Breast epithelium (tissue), 4 donors: ENCODE measurements at places on chromosomes 6 and 20.

DNA sequence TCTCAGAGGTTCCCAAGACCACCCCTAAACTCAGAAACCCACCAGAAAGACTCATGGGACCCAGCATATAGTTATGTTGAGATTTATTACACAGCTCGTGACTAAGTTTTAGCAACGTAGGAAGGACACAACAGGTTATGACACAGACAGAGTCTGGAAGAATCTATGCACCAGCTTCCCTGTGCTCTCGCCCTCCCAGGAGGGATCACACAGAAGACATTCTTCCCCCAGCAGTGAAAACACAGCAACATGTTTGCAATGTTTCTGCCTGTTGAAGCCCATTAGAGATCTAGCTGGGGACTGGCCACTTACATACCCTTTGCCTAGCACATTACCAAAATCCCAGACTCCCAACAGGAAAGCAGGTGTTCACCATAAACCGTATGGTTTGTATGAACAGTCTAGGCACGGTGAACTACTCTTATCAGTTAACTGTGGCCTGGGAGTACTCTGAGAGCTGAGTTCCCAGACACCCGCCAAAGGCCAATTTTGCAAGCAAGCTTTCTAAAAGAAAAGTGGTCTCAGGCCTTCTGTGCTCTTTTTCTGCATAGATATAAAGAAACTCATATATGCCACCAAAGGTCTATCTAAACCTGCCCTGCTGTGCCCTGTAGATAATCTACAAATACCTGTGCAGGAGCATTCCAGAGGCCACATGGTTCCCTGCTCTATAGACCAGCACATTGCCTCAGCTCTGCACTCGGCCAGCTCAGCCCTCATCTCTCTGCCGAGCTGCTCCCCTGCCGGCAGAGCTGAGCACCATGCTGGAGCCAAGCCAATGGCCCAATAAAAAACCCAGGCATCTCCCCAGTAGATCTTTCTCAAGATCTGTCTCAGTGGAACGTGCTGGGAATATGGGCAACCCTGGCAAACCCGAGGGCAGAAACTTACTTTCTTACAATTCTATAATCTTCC lies 69.6 kb upstream of the SMIM28 start:
- DNase-seq, result no peak

DNA sequence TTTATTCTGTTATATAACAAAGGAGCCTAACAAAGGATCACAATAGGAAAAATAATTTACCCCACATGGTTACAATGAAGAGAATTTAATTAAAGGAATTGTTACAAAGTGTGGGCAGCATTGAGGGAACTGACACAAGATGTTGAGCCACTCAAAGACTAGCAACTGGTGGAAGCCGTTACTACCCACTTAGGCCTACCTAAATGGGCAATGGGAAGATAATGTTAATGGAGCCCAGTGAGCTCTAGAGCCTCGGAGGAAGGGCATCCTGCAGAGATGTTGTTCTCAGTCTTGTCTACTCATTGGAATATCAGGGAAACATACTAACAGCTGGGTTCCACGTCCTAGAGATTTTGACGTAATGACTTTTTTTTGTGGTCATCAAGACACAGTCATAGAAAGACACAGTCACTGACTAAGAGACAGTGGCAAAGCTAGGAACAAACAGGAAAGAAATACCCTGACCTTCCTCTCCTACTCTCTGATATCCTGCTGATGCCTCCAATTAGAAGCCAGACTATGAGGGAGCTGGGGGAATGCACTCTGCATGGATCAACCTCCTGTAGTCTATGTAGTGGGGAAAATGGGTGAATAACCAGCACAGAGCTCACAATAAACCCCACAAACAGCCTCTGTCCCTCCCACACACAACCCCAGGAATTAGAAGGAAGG lies 523.8 kb upstream of the FLRT3 start:
- DNase-seq, result no peak

- peak; percentile 19 for DNase-seq
Observed at GRCh38 chr20:52313341-52313963, 121.9 kb upstream of the ZFP64 start.

DNA sequence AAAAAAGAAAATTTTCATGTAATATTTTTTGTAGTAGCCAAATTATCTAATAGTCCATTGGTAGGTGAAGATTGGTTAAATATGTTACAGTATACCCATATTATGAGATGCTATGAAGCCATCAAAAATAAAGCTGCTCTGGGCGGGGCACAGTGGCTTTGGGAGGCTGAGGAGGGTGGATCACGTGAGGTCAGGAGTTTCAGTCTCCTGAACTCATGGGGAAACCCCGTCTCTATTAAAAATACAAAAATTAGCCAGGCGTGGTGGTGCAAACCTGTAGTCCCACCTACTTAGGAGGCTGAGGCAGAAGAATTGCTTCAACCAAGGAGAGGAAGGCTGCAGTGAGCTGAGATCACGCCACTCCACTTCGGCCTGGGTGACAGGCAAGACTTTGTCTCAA lies 360.5 kb downstream of the KIF16B start:
- no peak for DNase-seq

GRCh38 chr6:39153766-39154397 lies 38.9 kb upstream of the SAYSD1 start:
- DNase-seq, result no peak

DNA sequence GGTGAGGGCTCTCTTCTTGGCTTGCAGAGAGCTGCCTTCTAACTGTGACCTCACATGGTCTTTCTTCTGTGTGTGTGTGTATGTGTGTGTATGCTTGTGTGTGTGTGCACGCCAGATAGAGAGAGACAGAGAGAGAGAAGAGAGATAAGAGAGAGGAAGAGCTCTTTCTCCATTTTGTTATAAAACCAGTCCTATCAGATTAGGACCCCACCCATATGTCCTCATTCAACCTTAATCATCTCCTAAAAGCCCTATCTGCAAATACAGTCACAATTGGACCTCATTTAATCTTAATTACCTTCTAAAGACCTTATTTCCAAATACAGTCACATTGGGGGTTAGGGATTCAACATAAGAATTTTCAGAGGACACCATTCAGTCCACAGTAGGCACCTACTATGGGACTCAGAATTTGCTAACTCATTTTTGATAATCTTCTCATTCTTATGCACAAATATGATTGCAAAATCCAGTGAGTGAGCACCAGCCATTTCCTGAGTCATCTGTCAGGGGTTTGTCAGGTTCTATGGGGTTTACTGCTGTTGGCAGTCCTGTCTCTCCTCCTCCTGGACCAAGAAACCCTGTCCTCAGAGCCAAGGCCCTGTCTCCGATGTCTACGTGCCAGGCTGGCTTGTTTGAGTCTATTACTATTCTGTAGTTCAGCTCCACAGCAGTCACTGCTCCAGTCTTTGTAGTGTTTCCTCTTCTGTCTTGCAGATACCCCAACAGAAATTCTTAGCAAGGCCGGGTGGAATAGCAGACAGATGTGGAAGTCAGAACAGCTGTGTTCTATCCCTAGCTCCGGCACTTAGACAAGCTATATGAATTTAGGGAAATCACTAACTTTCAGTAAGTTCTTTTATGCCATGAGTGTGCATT lies 59.0 kb upstream of the FAM184A start:
- no peak for DNase-seq

DNA sequence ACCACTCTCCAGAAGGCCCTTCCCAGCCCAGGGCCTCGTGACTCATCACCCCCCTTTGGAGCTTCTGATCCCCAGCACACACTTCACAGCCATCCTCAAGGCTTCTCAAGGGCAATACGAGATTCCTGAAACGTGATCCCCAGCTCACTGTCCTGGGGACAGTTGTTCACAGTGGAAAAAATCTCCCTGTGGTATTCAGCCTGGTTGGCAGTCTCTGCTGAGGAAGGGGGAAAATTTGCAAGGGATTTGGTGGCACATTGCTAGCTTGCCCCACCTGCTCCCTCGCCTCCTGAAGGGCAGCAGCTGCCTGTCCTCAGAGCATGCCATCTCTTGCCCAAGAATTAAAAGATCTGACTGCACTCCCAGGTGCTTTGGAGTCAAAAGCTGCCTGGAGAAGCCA lies 20.7 kb upstream of the PKHD1 start:
- DNase-seq, result no peak

- DNase-seq, result peak; percentile 71
Observed at GRCh38 chr6:41463062-41463930, 82.9 kb upstream of the FOXP4 start.

- no peak for DNase-seq
Observed at GRCh38 chr6:163231356-163232014, 183.0 kb upstream of the QKI start.

- no peak for DNase-seq
Observed at GRCh38 chr6:165798991-165799390, 135.9 kb upstream of the PDE10A start.

GRCh38 chr20:19974630-19975435 lies 42.3 kb upstream of the NAA20 start:
- peak; percentile 79 for DNase-seq

GRCh38 chr6:158000530-158001307 lies 19.1 kb downstream of the SYNJ2 start:
- DNase-seq, result no peak
